Posterior cingulate gyrus (tissue), 11 donors: ENCODE measurements at places on chromosomes 3 and 15.

GRCh38 chr3:8743911-8744310 is 10.3 kb downstream of the CAV3 start:
- no peak for DNase-seq

DNA sequence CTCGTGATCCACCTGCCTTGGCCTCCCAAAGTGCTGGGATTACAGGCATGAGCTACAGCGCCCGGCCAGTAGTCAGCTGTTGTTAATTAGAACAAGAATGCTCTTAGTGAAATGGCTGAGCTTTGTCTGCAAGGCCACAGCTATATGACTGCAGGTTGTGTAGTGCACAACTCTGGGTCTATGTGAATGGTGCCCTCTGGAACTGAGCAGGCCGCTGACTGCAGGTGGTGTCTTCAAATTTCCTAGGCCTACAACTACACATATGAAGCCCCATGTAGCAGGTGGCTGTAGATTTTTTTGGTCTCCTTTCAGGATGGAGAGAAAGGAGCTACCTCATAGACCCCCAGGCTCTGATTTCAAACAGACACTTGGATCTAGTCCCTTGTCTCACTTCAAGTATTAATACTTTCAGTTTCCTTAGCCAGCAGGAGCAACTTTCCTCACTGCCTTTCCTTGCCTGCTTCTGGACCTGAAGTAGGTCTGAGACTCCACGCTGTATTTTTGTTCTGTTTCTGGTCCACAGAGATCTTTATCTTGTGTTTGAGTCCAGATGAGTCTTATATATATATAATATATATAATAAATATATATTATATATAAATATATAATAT is 86.9 kb downstream of the C3orf80 start:
- no peak for DNase-seq

- DNase-seq, result no peak
Observed at GRCh38 chr15:89998141-89998661, 2.9 kb upstream of the ZNF710 start.

DNA sequence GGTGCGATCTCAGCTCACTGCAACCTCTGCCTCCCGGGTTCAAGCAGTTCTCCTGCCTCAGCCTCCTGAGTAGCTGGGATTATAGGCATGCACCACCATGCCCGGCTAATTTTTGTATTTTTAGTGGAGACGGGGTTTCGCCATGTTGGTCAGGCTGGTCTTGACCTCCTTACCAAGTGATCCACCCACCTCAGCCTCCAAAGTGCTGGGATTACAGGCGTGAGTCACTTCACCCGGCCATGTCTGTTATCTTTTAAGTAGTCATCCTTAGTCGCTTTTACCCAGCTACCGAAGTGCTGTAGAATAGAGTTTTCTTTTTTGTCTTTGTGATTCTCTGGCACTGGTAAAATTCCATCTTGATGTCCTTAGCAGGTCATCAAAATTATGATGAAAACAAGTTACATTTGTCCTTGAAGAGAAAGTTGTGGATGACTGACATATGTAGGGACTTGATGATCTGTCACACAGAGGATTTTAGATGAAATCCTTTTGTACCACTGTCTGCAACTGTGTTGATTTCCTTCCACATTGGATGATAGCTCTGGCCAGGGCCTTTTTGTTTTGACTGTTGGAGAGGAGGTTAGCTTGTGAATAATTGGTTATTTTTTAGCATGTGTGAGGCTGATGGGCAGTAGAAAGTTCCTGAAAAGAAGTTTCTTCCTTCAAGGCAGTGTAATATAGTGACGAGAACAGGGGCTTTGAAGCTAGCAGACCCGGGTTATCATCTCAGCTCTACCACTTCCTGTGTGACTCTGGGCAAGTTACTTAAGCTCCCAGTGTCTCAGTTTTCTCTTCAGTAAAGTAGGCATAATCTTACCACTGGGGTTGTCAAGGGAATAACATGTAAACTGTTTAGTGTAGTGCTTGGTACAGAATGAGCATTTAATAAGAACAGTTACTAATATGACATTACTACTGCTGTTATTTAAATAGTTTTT is 18.8 kb downstream of the ATG7 start:
- DNase-seq, result no peak

DNA sequence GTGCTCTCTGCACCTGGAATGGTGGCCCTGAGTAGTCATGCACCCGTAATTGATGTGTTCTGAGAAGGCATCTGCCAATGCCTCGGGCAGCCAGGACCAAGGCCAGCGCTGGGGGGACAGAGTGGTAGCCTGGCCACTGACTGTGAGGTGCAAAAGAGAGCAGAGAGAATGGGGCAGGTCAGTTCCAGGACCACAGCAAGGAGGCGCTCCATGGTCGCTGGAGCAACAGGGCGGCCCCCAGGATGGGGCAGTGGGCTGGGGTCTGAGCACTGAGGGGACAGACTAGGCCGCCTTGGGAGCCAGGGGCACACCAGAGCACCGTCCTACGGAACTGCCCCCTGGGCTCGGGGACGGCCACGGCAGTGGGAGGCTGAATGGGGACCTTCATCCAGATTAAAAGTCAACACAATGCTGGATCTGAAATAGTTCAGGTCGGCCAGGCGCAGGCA is 48.3 kb upstream of the IQSEC1 start:
- no peak for DNase-seq

DNA sequence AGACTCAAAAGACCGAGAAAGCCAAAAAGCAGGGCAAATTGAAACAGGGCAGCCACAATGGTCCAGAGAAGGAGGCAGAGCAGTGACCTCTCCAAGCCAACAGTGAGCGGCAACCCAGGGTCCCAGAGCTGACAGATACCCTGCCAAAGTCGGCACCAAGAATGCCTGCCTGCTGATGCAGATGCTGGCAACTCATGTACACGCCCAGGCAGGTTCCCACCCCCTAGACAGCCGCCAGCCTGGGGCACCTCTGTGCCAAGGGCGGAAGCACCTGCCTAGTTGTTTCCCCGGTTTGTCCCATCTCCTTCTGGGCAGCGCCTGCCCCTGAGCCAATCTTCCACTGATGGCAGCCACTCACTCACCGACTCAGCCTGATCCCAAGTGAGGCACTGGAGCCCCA is 22.1 kb downstream of the KLHL25 start:
- DNase-seq, result no peak

- no peak for DNase-seq
Observed at GRCh38 chr3:5017925-5018531, 38.8 kb downstream of the BHLHE40 start.

DNA sequence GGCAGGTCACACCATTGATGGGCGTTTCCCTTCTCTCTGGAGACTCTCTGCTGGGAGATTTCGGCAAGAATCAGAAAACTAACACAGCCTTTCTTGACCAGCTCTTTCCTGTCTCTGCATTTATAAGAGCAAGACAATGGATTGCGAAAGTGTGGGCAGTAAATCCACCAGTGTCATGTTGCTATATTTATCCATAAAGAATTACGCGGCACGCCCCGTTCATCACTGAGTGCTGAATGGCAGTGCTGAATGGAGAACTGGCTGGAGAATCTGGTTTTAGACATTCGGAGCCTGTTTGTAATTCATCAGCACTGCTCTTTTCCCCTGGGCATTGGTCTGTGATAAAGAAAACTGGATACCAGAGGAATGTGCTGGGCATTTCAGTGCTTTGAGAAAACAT is 2.0 kb upstream of the CEMIP start:
- no peak for DNase-seq

- DNase-seq, result no peak
Observed at GRCh38 chr3:11637901-11638458, 5.7 kb downstream of the VGLL4 start.

- DNase-seq, result peak; percentile 89
Observed at GRCh38 chr3:113051302-113051711, 60.5 kb downstream of the GTPBP8 start.

- no peak for DNase-seq
Observed at GRCh38 chr3:37811625-37812498, 49.8 kb upstream of the CTDSPL start.

- DNase-seq, result no peak
Observed at GRCh38 chr3:136141891-136142290, 54.2 kb downstream of the MSL2 start.

DNA sequence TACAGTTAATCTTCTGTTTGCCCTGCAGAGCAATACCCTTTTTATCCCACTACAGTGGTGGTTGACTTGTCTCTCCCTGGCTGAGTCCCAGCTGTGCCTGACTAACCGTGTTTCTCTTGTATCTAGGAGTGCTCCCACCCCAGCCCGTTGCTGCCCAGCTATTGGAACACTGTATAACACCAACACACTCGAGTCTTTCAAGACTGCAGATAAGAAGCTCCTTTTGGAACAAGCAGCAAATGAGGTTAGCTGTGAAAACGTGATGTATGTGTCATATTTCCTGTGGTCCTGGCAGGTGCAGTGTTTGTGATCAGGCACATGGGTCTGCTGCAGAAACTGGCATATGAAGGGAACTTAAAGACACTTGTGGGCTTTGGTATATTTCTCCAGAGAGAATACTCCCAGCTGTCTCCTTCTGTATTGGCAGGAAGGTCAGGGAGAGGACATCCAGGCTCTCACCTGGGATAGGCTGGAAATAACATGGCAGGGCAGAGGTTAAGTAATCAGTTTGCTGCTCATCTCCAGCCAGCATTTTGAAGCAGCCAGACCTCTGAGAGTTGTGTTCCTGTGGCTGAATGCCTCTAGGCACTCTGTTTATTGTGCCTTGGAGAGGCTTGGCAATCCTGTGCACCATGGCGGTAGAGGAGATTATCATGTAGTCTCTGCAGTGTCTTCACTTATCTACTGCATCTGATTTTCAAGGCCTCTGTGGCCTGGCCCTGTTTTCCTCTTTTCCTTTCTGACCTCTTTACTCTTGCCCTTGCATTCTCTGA is 34.8 kb downstream of the ATG7 start:
- DNase-seq, result peak; percentile 69

DNA sequence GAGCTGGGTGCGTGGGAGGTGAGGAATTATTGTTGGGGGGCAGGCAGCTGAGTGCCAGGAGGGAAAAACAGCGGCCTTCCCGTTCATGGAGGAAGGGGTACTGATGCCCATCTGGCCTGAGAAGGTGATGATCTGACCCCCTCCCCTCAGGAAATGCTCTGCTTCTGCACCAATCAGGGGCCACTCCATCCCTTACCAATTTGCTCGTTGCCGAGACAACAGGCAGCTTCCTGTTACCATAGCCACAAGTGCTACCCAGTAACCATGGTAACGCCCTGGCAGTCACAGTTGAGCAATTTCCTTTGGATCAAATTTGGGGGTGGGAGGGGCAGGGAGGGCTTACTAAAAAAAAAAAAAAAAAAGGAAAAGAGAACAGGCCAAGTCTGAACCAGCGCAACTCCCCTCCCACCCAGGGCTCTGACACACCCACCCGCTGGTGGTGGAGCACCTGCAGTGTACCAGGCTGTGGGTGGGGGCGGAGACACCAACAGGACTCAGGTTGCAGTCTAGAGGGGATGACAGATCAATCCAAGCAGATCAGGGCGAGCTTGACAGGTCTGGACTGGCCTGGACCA is 13.7 kb downstream of the CELF6 start:
- DNase-seq, result peak; percentile 80

- DNase-seq, result no peak
Observed at GRCh38 chr3:15346516-15346915, 14.1 kb upstream of the SH3BP5 start.

DNA sequence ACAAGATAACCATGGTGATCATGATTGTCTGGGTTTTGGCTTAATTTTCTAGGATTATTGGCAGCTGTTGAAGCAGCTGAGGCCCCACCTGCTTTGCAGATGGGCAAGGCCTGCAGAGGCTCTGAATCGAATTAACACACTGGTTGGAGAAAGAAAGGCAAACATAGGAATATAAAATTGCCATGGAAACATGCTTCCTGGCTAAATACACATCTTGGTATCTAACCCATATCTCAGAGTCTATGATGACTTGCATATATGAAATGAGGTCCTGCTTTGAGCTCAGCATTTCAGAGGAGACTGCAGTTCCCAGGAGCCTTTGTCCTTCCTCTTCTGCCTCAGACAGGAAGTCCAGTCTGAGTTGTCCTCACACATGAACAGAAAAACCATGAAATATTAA is 24.3 kb upstream of the SV2B start:
- no peak for DNase-seq

DNA sequence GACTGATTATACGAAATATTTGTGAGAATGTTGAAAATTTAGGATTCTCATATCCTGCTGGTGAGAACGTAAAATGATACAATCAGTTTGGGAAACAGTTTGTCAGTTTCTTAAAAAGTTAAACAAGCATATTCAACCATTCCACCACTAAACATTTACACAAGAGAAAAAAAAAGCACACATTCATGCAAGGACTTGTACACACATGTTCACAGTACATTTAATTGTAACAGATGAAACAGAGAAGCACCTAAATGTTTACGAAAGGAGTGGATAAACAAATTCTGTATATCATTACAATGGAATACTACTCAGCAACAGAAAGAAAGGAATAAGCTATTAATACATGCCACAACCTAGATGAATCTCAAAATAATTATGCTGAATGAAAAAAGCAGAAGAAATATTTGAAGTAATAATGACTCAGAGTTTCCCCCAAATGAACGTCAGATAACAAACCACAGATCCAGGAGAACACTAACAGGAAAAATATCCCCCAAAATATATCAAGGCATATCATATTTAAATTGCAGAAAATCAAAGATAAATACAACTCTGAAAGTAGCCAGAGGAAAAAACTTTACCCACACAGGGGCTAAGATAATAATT is 14.3 kb downstream of the ANKRD28 start:
- no peak for DNase-seq

DNA sequence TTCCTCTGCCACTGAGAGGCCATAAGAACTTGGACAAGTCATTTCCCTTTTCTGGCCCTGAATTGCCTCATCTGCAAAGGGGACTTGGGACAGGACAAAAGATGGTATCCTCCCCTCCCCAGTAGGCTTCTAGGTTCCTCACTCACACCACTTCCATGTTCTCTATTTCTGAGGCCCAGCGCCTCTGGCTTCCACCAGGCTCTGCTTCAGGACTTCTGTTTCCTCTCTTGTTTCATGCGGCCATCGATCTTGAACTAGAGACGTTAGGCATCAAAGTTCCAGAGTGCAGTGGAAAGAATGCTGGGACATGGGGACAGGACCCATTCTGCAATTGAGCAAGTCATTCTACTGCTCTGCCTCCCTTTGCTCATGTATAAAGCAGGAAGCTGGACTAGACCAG is 1.7 kb downstream of the TM4SF4 start:
- DNase-seq, result no peak

DNA sequence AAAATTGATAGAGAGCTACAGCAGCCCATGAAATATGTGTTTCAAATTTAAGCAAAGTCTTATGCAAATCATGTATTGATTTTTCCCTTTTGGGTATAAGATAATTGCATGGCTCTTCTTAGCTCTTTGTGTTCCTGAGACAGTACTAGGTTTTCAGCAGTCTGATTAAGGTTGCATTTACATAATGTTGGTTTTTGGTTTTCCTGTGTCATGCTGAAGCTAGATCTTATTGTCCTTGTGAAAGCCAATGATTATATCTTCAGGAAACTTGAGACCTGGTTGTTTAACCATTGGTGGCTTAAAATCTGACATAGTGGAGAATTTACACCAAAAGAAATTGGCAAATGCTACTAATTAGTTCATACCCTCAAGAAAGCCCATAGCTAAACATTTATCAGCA is 392.6 kb downstream of the ZPLD1 start:
- no peak for DNase-seq

DNA sequence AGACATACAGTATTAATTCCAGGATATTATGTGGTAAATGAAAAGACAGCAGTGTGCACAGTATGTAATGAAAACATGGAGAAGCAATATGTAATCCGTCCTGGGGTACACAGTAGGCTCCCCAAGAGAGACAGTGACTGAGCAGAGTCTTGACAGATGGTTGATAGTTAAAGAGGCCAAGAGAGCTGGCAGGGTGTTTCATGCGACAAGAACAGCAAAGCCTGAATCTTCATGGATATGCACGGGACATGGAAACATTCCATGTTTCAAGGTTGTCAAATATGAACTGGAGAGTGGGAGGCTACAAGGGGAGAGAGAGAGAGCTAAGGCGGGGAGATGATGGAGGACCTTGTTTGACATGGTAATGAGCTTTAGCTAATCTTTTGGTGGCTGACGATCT is 338.4 kb downstream of the IL5RA start:
- no peak for DNase-seq
